ENCODE measurements at places on chromosomes 7 and 10.

- no peak for DNase-seq
These were observed 220.2 kb downstream of the JAZF1 start for GRCh38 chr7:27960415-27960814.

DNA sequence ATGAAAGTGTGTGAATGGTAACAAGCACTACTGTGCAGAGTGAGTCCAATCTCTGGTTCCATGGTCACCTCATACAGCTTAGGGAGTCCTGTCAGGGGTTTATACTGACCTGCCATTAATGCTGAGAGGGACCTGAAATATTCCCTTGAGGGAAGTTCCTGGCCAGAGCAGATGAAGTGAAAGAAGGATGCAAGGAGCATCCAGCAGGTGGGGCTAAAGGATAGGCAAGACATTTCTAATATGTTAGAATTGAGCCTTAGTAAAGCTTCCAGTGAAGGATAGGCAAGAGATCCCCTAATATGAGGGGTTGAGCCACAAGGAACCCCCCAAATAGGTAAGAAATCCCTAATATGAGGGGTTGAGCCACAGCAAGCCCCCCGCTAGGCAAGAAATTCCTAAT lies 25.5 kb upstream of the FAM221A start:
- DNase-seq, result no peak

DNA sequence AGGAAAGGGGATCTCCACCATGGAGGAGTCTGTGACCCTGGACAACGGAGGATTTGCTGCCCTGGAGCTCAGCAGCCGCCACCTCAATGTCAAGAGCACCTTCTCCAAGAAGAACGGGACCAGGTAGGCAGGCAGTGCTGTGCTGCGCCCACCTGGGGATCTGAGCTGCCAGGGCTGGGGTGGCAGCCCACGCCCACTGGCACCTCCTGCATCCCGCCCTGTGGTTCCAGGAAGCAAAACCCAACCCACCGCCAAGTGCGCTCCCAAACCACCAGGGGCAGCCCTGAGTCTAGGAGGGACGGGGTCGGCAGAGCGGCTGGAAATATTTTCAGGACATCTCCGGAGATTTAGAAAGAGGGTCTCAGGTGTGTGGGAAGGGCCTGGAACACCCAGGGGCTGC lies 440.3 kb upstream of the FOXK1 start:
- DNase-seq, result no peak

DNA sequence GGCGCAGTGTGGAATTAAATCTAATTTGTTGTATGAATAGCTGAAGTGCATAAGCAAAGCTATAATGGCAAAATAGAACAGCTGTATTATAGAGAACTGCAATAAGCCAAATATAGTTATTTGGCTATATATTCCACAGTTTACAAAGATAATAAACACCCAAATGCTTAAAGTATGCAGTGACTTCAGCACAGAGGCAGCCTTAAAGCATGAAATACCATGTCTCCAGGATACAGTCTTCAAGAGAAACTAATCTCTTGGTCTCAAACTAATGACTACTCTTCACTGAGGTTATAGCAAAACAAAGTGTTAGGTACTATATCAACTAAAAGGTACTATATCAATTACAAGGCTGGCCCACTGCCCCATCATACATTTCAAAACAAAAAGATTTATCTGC lies 48.0 kb downstream of the NT5C2 start:
- no peak for DNase-seq

DNA sequence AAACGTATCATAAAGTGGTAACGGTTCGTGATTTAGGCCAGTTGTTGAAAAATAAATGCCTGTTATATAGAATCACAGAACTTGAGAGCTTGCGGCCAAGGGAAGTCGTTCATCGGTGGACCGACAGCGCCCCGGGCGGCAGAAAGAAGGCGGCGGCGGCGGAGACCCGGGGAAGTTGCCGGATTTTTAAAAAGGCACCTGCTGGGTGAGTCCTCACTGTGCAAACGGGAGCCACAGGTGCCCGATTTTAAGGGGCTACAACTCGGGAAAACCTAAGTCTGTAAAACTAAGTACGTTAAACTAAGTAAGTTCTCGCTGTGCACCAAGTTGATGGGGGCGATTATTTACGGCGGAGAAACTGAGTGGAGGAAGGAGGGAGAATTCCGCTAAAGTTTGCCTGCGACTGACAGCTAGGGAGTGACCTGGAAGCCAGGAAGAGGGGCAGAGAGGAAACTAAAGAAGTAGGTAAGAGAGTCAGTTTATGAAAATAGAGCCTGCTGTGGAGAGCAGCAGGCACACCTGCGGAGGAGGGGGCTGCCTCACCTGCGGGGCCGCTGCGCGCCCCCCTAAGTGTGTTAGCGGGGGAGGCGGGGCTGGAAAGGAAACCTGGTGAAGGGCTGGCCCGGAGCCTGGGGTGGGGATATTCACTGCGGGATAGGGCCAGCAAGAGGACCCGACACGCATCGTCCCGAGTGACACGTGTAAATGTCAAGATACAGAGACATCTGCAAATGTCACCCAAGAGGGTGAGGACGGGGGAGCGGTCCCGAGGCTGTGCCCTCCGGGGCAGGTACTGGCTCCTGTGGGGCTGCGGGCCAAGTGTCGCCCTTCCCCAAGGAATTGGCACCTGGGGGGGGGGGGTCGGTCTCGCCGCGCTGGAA lies 996 bp downstream of the ADAM12 start:
- DNase-seq, result peak; percentile 78
